SHP77 (cell line): ENCODE measurements at places on chromosomes 13 and 19.
A peak's percentile ranks its signal among the peaks of the same experiment; 100 is the strongest.

DNA sequence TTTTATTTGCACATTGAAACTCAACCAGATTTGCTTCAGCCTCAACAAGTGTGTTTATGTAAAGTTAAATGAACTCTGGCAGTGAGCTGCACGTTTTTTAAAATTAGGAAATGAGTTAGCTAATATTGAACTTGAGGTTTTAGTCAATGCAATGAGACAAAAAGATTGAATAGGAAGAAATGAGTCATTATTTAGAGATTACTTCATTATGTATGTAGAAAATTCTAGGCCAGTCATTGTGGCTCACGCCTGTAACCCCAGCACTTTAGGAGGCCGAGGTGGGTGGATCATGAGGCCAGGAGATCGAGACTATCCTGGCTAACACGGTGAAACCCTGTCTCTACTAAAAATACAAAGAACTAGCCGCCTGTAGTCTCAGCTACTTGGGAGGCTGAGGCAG lies 22.8 kb upstream of the CD70 start:
- DNase-seq: no peak

DNA sequence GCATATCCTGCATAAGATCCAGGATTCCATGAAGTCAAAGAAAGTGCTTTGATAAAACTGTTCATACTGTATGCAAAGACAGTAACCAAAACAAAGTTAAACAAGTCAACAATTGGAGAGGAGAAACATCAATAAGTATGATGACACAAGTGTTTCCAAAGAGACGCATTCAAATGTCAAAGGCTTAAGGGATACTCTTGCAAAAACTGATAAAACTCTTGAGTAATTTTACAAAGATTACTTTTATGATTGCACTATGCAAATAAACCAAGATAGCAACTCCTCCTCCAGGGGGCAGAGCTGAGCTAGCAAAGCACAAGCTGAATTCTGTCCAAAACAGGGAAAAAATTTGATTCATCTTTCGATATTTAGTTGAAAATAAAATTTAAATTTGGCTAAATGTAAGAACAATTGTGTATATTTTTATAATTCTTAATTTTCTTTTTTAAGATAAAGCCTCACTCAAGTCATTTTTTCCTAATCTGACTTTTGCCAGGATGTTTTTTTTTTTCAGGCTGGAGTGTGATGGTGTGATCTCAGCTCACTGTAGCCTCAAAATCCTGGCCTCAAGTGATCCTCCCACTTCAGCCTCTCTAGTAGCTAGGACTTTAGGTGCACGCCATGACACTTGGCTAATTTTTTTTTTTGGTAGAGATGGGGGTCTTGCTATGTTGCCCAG lies 84.0 kb downstream of the MZT1 start:
- DNase-seq: peak; percentile 6

GRCh38 chr19:46951171-46951986 lies 68.3 kb upstream of the NPAS1 start:
- DNase-seq: no peak

DNA sequence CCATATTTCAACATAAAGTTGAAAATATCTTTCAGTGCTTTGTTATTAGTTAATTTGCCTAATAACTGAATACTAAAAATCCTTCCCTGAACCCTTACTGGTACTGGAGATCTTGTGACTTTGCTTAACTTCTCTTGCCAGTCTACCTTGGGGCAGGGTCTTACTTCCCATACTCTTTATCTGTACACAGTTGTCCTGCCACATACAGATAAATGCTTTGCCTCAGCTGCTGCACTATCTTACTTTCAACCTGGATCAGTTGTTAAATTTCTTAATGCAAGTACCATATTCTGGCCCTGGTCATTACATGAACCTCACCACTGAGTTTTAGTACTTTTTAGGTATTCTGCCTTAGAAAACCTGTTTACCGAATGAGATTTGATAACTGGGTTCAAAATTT lies 107.6 kb downstream of the PIBF1 start:
- no peak for DNase-seq

- DNase-seq: no peak
Measured at GRCh38 chr13:26651234-26651633, 93.8 kb downstream of the WASF3 start.
